ENCODE measurements at places on chromosomes 3 and 15. TPM values are rescaled to one million over a fixed set of nuclear protein-coding genes. Genes with fewer than 3 reads are reported as not detected.

GRCh38 chr3:151002003-151002981 is 29.8 kb upstream of the CLRN1 start:
- no peak for DNase-seq

GRCh38 chr3:141450727-141451375 is 36.0 kb upstream of the RASA2 start:
- no peak for DNase-seq

Gene GXYLT2
- total RNA-seq: 15.4 TPM

- no peak for DNase-seq
These were observed 33.3 kb upstream of the VPS8 start for GRCh38 chr3:184778426-184779332.

- peak; percentile 68 for DNase-seq
These were observed 154.1 kb downstream of the TJP1 start for GRCh38 chr15:29668120-29668602.

- DNase-seq: no peak
These were observed 7.3 kb upstream of the LMCD1 start for GRCh38 chr3:8494327-8494726.

Gene THSD4
- total RNA-seq: 41.3 TPM

Gene NDUFB4
- total RNA-seq: 116 TPM

DNA sequence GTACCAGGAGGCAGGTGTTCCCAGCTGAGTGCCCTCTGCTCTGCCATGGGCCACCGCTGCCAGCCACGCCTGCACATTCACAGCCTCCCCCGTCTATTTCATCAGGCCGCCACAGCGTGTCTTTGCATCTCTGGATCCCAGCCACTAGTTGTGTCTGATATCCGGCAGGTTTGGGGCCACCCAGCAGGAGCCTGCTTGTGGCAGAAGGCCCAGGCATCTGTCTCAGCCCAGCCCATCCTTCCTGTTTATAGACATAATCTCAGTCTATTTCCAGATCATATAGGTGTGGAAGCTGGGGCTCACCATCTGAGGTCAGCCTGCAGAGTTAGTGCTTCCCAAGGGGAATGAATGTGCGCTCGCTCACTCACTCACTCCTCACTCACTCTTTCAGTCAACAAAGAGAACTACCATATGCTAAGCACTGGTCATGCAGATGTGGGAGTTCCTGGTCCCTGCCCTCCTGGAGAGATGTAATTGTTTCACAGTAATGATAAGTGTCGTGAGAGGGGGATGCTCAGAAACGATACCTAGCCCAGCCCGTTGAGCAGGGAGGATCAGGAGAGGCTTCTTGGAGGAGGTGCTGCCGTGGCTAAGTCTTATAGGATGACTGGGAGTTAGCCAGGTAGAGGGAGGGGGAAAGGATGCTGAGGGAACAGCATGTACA is 60.6 kb downstream of the FGD5 start:
- DNase-seq: no peak

DNA sequence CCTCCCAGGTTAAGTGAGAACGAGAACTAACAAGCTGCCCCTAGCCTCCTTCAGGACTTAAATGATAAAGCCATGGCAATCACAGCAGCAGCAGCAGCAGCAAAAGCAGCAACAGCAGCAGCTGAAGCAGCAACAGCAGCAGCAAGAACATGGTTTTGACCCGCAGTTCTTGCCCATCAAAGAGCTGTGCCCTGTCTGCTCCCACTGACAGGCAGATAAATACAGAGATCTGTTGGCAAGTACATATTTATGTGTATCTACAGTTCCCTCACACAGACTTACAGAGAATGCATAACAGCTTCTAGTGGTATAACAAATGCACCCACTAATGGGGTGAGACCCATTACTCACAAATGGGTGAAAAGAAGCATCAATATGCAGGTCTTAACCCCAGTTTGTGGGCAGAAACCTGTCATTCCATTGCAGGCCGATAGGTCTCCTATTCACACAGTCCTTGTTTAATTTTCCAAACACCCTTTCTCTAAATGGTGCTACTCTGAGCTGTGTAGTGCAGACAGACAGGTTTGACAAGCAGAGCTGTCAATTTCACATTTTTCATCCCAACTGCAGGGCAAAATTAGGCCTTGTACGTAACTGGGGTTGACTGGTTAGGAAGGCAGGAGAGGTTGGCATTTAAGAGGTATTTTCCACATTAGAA is 316.3 kb downstream of the TIGIT start:
- no peak for DNase-seq

- no peak for DNase-seq
These were observed 146.6 kb upstream of the TPM1 start for GRCh38 chr15:62895905-62896316.

GRCh38 chr3:126245811-126246727 is 65.7 kb upstream of the ALDH1L1 start:
- no peak for DNase-seq

DNA sequence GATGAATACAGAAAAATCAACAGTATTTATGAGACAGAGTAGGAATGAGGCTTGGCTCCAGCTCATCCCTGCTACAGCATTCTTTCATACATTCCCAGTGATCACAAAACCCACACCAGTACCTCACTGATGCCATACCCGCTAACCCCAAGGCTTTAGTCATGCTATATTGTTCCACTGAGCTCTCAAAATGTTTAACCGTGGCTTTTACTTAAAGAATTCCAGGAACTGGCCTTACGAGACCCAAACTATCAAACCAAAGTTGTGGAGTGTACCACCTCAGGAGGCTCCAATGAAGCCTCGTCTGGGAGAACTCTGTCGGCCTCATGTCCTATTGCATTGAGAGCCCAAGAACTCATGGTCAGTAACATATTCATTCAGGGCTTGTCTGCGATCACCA is 278.9 kb downstream of the ULK4 start:
- DNase-seq: no peak

Gene CNTN6
- total RNA-seq: not detected

Gene TOP2B
- total RNA-seq: 79.8 TPM

GRCh38 chr3:173253471-173253870 is 112.4 kb upstream of the SPATA16 start:
- no peak for DNase-seq

- DNase-seq: no peak
These were observed 56.5 kb downstream of the CLDN11 start for GRCh38 chr3:170475092-170475685.

DNA sequence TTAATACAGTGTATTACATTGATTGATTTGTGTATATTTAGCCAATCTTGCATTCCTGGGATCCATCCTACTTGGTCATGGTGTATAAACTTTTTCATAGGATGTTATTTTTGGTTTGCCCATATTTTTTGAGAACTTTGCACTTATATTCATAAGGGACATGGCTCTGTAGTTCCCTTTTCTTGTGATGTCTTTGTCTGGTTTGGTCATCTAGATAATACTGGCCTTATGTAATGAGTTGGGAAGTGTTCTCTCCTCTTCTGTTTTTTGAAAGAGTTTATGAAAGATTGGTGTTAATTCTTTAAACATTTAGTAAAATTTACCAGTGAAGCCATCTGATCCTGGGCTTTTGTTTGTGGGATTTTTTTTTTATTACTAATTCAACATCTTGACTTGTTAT is 9.6 kb downstream of the CHST13 start:
- DNase-seq: no peak

Gene CCR1
- 9.2 TPM for total RNA-seq

Gene SPINT1
- total RNA-seq: 86.5 TPM

GRCh38 chr3:183312433-183312832 is 59.4 kb downstream of the B3GNT5 start:
- DNase-seq: no peak

DNA sequence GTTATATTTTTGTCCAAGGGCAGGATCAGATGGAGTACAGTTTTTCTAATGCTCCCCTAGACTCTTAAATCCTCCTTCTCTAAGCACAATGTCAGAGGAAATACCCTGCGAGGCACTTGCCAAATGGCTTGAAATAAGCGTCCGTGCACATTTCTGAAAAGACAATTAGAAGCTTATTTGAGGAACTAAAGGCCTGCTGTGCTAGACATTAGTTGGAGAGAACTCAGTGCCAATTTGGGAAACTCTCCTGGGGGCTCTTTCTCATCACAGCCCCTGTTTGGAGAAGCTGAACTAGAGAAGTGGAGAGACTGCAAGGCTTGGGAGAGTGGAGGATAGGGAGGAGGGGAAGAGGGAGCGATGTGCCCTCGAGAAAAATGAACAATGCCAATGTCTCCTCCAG is 247.6 kb upstream of the C2CD4B start:
- DNase-seq: no peak

DNA sequence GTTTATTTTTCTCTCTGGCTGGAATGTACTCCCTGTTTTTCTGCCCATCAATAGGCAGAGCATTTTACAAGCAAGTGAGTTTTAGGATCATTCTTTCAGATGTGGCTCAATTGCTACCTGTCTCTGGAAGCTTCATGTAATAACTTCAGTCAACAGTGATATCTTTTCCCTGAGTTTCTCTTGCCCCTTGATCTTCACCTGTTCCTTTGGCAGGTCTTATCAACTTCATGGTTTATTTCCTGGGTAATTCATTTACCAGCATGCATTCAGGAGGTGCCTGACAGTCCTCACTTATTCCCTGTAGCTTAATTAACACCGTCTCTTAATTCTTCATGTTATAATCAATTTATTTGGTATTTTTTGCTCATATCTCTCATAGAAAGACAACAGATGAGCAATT is 184.8 kb upstream of the CTDSPL start:
- DNase-seq: no peak

Gene SNX33
- 32.8 TPM for total RNA-seq

GRCh38 chr3:133835418-133835743 is 29.8 kb downstream of the SRPRB start:
- no peak for DNase-seq

Measured in breast epithelium (tissue), 4 donors.